ENCODE measurements at places on chromosomes 3 and 15.

DNA sequence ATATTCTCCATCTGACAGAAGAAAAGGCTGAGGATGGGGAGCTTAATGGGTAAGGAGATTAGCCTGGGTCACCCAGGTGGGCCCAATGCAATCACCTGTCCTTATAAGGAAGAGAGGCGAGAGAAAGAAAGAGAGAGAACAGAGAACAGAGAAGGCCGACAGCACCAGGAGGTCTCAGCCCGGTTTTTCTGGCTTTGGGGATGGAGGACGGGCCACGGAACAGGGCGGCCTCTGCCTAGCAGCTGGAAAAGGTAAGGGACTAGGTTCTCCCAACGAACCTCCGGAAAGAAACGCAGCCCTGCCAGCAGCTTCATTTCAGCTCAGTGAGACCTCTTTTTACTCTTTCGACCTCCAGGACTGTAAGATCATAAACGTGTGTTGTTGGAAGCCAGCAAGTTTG, 196.0 kb upstream of the LYSMD4 start:
- DNase-seq, result no peak

- no peak for DNase-seq
These were observed 13.7 kb downstream of the TM4SF18 start for GRCh38 chr3:149319750-149320149.

DNA sequence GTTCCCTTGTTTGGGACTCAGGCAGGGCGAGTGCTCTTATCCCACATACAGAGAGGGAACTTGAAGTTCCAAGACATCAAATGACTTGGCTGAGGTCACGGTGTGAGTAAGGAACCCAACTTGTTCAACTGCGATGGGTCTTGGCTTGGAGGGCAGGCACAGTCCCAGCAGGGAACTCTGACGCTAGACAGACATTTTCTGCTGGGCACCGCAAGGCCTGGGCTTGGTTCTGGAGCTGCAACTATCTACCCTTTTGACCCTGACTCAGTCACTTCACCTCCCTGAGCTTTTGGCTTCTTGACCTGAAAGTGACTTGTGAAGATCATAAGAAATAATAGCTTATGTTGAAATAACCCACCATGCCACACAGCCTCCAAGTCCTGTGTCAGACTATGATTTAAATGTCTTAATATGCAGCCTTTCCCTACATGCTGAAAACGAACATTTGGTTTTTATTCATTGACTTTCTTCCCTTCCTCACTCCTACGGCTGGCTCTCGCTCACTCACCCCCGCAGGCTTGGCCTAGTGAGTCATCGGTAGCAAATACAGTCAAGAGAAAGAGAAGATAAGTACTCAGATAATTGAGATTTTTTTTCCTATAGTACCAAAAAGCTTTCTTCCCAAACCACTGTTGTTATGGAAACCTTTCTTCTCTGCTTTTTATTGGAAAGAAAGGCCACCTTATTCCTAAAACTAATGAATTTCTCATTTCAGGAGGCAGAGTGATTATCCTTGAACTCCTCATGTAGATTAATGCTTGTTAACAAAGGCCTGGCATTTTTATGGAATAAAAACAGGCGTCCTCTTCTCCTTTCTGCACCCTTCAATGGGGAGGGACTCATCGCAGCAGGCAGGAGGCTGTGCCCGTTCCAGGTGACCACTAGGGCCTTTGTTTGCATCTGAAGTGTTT, 178.4 kb downstream of the ATP10A start:
- DNase-seq, result no peak

- DNase-seq, result no peak
These were observed 66.2 kb downstream of the RASA2 start for GRCh38 chr3:141553055-141553454.

DNA sequence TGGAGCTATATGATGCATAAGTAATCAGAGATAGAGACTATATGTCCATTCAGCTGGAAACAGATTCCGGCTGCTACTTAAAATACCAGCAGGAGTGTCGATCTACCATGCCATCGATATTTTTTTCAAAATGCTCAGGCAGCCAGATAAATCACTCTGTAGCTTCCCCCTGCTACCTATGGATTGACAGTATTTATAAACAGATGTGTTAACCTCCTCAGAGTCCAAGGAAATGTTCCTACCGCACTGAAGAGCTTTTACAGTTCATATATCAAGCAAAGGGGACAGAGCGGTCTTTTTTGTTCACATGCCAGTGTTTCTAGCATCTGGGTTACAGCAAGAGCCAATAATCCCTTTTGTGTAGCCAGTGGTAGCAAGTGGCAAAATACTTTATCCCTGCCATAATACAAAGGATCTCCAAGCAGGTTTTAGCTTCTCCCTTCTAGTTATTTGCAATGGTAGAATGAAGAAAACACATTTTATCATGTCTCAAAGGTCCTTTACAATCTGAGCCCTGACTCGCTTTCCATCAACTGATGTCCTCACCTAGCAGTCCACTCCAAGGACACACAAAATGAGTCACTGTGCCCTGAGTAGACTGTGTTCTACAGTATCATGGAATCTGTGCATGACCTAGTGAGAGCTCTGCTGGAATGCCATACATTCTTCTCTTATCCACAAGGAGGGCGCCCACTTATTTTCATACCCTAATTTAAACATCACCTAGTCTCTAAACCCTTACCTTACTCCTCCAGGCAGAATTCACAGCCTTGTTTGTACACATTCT, 507.0 kb downstream of the TBL1XR1 start:
- DNase-seq, result no peak

- no peak for DNase-seq
These were observed 149.6 kb downstream of the RORA start for GRCh38 chr15:61079529-61079928.

DNA sequence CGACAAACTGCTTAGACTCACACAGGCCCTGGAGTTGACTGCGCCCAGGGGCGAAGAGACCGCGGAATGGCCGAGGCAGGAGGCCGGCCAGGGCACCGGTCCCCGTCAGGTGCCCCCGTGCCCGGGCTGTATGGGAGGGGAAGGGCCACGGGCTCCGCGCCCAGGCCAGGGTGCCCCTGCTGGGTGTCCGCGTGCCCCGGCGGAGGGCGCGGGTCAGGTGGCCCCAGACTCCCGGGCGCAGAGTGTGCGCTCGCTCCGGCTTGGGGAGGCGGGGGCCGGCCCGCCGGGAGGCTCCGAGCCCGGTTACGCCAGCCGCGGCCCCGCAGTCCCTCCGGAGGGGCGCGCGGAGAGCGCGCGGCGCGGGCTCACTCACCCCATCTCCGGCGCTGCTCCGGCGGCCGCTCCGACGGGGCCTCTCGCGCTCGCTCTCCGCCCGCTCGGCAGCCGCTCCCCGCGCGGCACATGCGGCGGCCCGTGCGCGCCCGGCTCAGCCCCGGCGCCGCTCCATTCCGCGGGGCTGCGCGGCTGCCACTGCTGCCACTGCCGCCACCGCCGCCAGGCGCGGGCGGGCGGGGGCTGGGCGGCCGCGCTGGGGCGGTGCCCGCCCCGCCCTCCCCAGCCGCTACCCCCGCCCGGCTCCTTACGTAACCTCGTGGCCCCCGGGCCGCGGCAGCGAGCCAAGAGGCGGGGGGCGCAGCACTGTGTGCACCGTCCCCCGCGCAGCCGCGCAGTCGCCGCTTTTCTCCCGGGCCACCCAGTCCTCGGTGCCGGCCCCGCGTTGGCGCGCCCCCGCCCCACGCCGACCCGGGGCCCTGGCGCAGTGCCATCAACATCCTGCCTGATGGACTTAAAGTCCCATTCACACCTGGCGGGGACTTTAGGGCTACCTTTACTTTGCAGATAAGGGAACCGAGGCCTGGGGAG, at the start of gene HOMER2:
Gene HOMER2, minus strand, starts transcription at position 563 of the 924 bp plus-strand sequence. Its CDS starts 185 bp downstream, at position 378.
- DNase-seq, result no peak

DNA sequence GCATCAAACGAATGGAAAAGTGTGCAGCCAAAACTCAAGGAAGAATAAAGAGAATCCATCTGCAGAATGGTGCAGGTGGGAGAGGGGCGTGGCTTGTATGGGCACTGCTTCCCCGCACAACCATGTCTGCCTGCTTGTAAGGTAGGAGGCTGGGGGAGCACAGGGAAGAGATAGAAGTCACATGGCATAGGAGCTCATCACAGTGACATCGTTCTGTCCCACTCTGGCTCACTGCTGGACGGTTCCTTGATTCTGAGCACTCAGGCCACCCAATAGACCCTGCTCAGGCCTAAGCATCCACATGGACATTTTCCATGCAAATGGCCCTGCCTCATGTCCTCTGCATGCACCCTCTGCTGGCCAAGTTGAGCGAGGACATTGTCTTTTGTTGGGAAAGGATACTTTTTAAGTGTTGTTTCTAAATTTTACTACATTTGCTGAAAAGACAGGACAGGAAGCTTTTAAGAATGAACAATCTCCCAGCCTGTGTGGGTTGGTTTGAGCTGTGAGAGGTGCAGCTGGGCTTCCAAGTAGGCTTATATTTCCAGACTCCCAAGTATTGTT, 3.1 kb downstream of the MYLK start:
- no peak for DNase-seq

Data from GM12864 (cell line).